Testis (tissue), 5 donors: ENCODE measurements at places on chromosomes 13 and 19.

DNA sequence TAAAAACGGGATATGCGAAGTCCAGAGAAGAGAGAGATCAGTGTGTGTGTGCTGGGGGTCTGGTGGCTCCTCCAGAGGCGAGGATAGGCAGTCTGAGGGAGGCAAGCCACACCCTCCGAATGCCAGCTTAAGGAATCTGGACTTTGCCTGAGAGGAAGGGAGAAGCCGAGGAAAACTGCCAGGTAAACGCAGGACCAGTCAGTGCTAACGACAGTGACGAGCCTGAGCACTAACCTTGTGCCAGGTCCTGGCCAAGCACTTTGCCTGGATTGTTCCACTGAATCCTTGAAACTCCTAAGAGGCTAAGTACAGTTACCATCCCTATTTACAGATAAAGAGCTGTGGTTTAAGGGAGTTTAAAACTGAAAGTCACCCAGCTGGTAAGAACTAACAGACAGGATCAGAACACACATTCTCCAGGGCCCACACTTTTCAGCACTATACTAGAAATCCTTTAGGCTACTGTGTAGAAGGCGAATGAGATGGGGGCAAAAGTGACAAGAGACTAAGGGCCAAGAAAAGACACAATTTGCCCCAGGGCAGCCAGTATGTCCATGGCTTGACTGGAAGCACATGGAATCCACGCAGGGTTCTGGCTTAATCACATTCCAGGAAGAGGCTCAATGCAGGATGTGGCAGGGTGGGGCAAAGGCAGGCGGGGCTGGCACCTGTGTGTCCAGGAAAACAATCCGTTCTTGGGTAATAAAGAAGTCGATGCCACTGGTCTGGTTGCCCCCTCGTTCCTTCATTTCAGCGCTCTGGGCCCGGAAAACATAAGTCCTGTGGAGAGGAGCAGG, 15.1 kb downstream of the SMG9 start:
- no peak for DNase-seq

DNA sequence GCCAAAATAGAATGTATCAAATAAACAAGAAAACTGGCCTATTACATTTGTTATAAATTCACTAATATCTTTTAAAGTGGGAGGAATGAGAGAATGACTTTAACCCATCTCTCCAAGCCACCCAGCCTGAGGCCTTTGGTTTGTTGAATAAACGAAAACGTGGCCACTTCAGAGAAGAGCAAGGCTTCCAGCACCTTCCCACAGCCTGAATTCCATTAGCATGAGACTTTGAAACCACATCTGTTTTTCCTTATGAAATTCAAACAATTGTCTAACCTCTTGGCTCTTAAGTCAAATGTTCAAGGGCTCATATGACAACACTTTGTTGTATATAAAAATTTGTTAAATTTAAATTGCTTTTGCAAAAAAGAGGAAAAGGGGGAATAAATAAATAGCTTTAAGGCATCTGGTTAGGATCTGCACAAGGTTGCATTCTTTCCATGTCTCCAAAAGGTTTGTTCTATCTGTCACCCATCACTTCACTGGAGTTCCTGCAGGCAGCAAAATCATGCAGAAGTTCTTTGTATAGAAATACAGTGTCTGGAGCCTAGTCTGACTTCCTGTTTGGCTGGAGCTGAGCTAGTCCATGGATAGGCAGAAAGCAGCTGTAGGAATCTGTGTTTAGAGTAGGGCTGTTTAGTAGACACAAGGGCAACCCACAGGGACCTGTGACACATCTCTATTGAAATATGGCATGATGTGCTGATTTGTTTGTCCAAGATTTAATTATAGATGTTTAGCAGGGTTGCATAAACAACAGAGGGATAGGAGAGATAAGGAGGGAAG, 502.3 kb downstream of the KCTD12 start:
- DNase-seq = peak; percentile 14

DNA sequence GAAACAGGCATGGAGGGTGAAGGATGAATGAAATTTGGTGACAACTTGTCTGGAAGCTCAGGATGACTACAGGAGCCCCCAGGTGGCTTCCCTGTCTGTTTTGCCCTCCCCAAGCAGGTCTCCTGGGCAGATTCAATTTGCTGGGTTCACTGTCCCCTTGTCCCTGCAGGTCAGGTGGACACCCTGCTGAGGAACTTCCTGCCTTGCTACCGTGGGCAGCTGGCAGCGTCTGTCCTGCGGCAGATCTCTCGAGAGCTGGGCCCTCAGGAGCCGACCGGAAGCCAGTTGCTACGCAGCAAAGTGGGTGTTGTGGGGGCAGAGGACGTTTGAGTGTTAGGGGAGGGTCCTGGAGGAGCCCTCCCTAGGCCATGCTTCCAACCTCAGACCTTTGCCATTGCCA, 19.1 kb downstream of the PGLS start:
- DNase-seq = no peak

- DNase-seq = no peak
Observed at GRCh38 chr13:56752636-56753035, 388.1 kb upstream of the PRR20A start.

DNA sequence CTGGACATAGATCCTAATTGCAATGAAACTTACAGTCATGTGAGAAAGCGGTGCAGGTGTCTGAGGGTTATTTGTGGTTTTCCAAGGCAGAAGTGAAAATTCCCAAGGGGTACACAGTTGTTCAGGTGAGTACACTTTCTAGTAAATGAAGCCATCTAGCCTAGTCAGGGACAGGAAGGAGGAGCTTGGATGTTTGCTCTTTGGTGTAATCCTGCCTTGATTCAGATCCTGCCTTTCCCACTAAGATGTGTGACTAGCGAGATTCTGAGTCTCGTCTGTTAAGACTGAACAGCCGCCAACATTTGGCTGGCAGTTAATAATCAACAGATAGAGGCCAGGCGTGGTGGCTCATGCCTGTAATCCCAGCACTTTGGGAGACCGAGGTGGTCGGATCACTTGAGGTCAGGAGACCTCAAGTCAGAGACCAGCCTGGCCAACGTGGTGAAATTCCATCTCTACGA, 2.5 kb downstream of the RPS9 start:
- DNase-seq = no peak

DNA sequence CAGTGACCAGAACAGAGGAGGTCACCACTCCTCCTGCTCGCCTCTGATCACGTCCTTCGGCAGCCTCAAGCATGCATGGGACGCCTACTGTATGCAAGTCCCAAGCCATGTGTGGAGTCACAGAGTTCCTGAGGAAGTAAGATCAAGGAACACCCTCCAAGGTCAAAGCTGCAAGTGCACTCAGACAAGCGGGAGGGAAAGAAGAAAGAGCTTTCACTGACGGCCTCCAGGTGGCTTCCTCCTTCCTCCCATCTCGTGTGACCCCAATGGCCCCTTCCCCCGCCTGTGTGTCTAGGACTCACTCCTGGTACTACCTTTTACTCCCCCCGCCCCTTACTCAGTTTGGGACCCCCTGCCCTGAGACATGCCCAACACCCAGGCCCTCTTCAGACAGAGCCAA, 6.1 kb downstream of the HAUS8 start:
- no peak for DNase-seq

- DNase-seq = no peak
Observed at GRCh38 chr13:77476456-77476855, 59.0 kb upstream of the SCEL start.

- DNase-seq = no peak
Observed at GRCh38 chr13:86830046-86830445, 841.1 kb upstream of the SLITRK5 start.

GRCh38 chr19:4567584-4568071, 8.1 kb upstream of the SEMA6B start:
- DNase-seq = peak; percentile 74

- DNase-seq = no peak
Observed at GRCh38 chr19:43416951-43417623, 2.4 kb downstream of the TEX101 start.

GRCh38 chr13:21405309-21405708, 53.8 kb downstream of the ZDHHC20 start:
- DNase-seq = no peak

DNA sequence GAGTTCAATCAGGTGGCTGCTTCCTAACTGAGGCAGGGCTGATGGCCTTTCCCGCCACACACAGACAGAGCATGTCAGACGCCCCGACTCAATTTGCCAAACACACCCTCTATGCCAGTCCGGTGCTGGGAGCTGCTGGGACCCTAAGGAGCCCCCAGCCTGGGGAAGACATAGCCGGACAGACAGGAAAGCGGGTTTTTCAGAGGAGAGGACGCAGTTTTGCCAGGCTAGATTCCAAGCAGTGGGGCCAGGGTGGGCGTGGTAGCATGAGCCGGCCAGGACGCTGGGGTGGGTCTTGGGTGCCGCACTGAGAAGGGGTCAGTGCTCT, 19.8 kb downstream of the MAST3 start:
- no peak for DNase-seq

DNA sequence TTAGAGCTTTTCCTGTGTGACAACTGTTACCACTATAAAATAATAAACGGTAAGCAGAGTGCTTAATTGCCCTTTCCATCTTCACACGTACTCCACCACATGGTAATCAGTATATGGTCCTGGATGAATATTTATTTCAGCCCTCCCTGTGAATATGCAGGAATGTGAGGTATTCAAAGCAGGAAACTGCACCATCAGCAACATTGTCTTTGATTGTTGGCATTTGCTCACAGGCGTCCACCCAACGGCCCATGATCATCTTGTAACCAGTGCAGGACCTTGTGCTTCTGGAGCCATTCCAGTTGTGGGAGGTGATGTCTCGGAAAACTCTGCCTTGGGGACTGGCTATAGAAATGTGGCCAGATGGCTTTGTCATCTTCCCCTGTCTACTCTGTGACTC, 132.6 kb downstream of the COG6 start:
- DNase-seq = peak; percentile 51

DNA sequence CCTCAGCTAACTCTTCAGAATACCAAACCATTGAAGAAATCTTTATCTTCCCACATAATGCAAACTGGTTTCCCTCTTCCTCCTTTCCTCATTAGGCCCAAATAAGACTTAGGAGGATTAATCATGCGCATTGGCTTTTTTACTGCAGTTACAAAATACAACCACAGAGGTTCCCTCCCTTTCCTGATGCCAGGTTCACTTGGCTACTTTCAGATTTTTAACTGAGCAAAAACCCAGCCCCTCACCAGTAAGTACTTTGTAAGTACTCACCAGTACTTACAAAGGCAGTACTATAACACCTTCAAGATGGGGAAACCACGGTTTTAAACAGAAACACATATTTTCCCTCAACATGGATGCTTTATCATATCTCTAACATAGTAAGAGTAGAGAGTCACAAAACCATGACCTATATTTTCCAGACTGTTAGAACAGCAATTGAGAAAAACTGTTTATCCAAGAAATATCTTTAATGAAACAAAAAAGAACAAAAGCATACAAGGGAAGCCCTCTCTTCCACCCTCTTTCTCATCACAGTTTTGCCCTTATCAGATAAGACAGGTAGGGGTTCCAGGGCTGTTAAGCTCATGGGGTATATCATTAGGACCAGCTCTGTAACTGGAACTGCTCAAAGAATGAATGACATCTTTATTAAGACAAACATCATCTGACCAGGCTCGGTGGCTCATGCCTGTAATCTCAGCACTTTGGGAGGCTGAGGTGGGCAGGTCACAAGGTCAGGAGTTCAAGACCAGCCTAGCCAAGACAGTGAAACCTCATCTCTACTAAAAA, 12.7 kb downstream of the FOXO1 start:
- DNase-seq = no peak

GRCh38 chr13:98484289-98485219, 92.4 kb downstream of the STK24 start:
- DNase-seq = peak; percentile 53

DNA sequence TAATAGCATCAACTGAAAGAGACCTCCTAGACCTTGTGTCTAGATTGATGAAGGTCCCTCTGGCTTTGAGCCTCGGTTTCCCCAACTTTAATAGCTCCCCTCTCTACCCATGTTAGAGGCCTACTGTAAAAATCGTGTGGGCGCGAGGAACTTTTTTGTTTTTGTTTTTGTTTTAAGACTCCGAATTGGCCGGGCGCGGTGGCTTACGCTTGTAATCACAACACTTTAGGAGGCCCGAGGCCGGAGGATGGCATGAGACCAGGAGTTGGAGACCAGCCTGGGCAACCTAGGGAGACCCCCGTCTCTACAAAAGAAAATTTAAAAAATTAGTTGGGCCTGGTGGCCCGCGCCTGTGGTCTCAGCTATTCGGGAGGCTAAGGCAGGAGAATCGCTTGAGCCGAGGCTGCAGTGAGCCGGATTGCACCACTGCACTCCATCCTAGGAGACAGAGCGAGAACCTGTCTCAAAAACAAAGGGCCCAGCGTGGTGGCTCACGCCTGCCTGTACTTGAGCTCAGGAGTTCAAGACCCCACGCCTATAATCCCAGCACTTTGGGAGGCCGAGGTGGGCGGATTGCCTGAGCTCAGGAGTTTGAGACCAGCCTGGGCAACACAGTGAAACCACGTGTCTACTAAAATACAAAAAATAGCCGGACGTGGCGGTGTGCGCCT, 858 bp upstream of the PPP6R1 start:
- no peak for DNase-seq

- peak; percentile 62 for DNase-seq
Observed at GRCh38 chr19:48308631-48309586, 16.4 kb upstream of the EMP3 start.

DNA sequence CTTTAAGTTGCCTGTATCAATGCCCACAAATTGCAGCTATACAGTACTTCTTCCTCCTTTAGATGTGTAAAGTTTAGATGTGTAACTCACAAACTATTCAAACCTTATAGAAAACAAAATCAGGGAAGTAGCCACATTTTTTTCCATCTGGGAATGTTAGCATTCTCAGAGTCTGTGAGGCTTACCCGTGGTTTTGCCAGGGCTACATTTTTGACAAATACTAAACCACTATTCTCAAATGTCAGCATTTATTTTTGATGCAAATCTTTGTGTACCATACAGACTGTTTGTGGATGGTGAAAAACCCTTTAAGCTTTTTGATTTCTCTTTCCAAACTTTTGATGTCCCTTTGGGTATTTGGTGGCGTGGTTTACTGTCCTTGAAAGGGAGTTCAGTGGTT, 216.4 kb downstream of the POSTN start:
- no peak for DNase-seq

DNA sequence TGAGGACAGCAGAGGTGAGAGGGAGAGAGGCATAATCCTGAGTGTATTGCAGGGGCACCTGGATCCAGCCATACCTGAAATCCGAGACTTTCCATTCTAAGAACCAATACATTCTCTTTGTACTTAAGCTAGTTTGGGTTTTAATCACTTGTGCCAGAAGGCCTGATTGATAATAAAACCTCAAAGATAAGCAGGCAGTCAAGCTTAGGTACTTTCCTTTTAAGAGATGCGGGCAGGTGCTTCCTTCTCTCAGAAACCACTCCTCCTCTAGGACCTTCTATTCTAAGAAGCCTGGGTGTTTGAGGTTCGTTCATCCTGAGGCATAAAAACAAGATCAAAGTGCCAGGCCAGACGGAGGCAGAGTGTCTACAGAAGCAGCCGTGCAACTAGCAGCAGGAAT, 22.2 kb downstream of the FAM187B start:
- no peak for DNase-seq

- no peak for DNase-seq
Observed at GRCh38 chr13:105426441-105426840, 1109.0 kb downstream of the EFNB2 start.

- no peak for DNase-seq
Observed at GRCh38 chr13:40611004-40611403, 55.4 kb downstream of the FOXO1 start.
